ENCODE measurements at places on chromosomes 12 and 14. TPM values are rescaled to one million over a fixed set of nuclear protein-coding genes. Genes with fewer than 3 reads are reported as not detected.
A peak's percentile ranks its signal among the peaks of the same experiment; 100 is the strongest.

GRCh38 chr14:103880348-103881267, 33.2 kb upstream of the PPP1R13B start:
- H3K36me3 ChIP-seq: no peaks in the 10 kb centered on the region
- no peaks in the 10 kb centered on the region for H3K27me3 ChIP-seq
- peak; percentile 91 for DNase-seq

- H3K4me1 ChIP-seq: peaks cover 7% of the 10 kb centered on the region
- peak; percentile 59 for DNase-seq
- peak overlapping the region; percentile 96 for H3K27ac ChIP-seq
- H3K4me3 ChIP-seq: peak overlapping the region; percentile 31
- H3K27me3 ChIP-seq: no peaks in the 10 kb centered on the region
These were observed 1.3 kb downstream of the TMEM233 start for GRCh38 chr12:119594772-119595445.

DNA sequence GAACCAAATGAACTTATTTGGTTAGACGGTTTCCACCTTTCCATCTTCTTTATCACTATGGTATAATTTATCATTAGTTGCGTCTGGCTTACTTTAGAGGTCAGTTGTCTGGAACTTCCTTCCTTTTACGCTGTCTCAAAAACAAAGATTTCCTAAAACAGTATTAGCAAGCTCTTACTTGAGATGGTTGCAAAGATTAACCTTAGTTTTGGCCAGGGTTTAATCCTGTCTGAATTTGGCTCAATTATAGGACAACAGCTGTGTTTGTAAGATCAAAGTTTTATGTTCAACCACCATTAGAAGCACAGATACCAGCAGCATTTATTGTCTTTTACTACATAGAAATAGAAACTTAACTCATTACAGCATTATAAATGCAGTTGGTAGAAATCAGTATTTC, 7.9 kb upstream of the WASHC3 start:
- H3K4me3 ChIP-seq: no peak overlapping the region
- H3K36me3 ChIP-seq: no peaks in the 10 kb centered on the region
- no peak for DNase-seq
- H3K27ac ChIP-seq: no peak overlapping the region
- H3K27me3 ChIP-seq: no peaks in the 10 kb centered on the region
- no peaks in the 10 kb centered on the region for H3K4me1 ChIP-seq

GRCh38 chr12:120652656-120653435, 12.4 kb downstream of the CABP1 start:
- no peak overlapping the region for H3K27ac ChIP-seq
- no peak for DNase-seq
- no peak overlapping the region for H3K4me3 ChIP-seq
- H3K36me3 ChIP-seq: no peaks in the 10 kb centered on the region
- H3K4me1 ChIP-seq: peaks cover 11% of the 10 kb centered on the region

DNA sequence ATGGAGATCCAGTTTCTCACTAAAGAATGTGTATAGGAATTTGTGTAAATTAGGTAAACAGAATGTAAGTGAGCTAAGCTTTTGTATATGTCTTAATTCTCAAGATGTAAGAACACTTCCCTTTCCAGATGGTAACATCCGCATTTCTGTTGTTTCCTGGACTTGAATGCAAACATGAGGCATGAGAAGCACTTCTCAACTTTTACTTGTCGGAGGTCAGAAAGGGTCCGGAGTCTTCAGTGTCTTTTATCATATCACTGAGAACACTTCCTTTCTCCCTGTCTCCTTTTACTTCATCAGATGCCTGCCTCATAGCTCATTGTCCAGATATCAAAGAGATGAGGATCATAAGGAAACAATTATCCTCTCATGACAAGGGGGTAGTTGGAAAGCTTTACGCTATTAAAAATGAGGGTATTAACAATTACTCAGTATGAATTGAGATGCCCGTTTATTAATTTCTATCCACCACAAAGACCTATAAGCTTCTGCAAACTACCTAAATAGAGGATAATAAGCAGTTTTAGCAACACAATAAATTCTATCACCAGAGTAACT, 214.1 kb upstream of the FLRT2 start:
- H3K4me1 ChIP-seq: no peaks in the 10 kb centered on the region
- H3K27ac ChIP-seq: no peak overlapping the region
- no peak for DNase-seq
- H3K27me3 ChIP-seq: no peaks in the 10 kb centered on the region

- H3K4me1 ChIP-seq: peaks cover 5% of the 10 kb centered on the region
- no peaks in the 10 kb centered on the region for H3K27me3 ChIP-seq
- no peak for DNase-seq
These were observed 85.9 kb upstream of the REP15 start for GRCh38 chr12:27610374-27610773.

DNA sequence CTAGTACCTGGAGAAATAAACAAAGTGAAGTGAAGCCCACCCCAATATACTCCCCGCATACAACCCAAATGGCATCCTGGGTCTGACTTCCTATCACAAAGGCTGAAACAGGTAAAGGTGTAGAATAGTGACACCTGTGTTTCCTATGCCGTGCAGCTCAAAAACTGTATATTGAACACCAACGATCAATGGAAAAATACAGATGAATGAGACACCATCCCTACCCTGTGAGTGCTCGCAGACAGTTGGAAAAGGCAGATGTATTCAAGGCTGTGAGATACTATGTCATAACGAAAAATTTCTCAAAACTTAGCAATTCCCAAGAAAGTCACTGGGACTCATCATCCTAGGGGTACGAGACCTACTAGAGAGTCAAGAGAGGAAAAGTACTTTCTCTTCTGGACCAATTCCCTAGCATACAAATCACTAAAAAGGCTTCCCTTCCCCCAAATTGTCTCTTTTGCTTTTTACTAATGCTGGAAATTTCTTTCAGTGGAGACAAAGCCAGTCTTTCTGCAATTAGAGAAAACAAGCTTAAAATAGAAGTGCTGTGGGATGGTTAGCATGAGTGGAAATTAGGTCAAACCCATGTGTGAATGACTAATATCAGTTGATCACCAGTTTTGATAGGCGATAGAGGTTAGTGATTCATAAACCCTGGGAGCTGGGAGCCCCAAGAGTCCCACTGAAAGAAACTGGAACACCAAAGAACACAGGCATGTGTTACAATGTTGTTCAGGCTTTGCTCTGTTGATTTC, 249.7 kb downstream of the SPTSSA start:
- no peaks in the 10 kb centered on the region for H3K27me3 ChIP-seq
- no peak overlapping the region for H3K4me3 ChIP-seq

DNA sequence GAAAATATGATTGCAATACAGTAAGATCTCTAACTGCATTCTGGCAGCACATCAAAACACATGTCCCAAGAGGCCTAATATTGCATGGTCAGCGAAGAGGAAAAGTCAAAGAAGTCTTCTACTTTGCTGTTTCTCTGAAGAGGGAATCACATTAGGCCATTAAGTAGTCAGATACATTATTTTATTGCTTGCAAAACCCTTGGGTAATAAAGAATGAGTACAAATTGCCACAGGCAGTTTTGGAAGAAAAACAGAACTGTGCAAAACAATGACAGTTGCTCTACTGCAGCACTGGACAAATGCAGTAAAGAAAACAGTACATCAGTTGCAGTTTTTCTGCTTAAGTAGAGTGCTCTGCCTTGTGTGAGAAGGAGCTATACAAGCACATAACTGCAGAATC, 211.9 kb downstream of the MED13L start:
- H3K4me1 ChIP-seq: peaks cover 31% of the 10 kb centered on the region
- no peaks in the 10 kb centered on the region for H3K36me3 ChIP-seq
- no peak overlapping the region for H3K4me3 ChIP-seq
- no peaks in the 10 kb centered on the region for H3K27me3 ChIP-seq

The CCDC91 gene
- 55.6 TPM for total RNA-seq
